ENCODE measurements at places on chromosomes 6 and 20. TPM values are rescaled to one million over a fixed set of nuclear protein-coding genes. Genes with fewer than 3 reads are reported as not detected.

GRCh38 chr6:82980086-82980485 is 85.6 kb downstream of the UBE3D start:
- DNase-seq = no peak

DNA sequence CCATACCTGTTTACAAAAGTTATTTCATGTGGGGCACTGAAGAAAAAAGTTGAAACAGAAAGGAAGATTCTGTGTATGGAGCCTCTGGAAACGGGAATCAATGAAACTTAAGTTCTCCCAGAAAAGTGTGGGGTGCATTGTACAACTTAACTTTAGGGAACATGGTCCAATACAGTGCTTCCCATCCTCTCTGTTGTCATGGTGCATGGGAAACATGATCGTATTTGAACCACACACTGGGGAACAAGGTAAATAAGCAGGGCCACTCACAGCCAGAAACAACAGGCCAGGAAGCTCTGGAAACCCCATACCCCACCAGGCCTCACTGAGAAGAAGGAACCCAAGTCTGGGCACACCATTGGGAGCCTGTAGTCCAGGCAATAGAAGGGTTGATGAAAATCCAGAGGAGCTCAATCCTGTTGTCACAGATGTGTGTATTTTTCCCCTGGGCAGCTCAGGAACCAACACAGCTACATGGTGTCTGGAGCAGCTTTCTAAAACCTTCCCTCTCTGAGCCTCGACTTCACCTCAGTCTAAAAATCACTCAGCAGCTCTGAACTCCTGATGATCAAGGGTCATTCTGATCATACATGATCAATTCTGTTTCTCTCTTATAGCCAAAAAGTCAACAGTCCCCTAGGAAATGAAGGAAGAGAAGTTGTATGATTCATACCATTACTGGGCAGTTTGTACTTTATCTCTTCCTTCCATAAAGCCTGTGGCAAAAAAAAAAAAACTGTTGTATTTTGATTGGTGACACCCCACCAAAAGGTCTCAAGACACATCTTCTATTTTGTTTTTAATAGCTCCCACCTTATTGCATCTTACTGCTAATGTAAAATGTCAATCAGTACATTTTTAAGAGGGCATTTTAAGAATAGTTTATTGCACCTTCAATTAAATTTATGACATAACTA is 198.5 kb upstream of the TAB2 start:
- DNase-seq = no peak

GRCh38 chr20:24951536-24952083 is 2.5 kb downstream of the CST7 start:
- DNase-seq = no peak

DNA sequence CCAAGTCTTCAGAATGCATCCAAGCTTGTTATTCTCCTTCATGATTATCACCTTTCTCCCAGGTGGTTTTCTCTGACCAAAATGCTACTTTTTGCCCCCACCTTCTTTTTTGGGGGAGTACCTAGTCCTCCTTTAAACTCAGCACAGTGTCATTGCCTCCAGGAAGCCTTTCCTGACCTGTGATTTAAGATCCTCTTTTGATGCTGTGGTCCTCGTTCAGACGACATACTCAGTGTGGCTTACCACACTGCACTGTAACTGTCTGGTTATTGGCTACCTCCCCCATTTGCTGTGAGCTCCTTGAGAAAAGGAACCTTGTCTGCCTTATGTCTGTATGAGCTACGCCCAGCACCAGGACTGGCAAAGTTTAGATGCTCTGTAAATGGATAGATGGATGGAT is 14.6 kb downstream of the SAYSD1 start:
- no peak for DNase-seq

DNA sequence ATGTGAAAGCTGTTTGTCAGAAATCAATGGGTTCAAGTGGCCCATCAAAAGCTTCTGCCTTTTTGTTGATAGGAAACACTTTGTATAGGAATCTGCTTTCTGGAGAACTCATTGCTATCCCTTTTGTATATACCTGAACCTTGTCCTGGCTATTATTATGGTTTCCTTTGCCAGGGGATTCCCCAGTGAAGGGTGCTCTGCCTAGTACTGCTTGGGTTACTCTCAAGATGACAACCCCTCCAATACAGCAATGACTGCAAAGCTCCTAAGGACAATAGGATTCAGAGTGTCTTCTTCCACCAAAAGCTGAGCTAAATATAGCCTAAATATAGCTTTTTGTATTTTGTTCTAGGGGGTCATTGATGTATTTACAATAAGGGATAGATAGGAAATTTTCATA is 54.0 kb upstream of the PTPRK start:
- DNase-seq = no peak

Gene MUCL3
- not detected for polyA plus RNA-seq

DNA sequence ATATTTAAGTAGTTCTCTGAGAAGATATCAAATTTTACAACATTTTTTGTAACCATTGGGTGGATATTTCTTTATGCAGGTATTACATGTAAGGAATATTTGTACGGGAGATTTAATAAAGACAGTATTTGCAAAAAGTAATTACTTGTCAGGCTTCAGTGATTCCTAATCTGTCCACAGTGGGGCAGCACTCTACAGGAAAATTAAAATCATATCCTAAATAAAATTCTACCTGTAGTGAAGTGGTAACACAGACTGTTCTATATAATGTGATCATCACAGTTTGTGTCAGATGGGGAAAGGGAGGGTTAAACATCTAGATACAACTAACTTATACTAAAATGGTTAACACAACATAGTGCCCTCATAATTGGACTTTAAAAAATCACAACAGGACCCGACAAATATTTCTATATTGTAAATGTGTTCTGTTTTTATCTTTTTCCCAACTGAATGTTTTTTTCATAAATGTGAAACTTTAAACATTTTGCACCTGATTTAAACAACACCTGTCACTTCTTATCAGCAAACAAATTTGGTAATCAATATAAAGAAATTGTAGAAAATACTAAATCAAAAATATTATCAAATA is 145.6 kb upstream of the MANEA start:
- DNase-seq = peak; percentile 24

Data from naive thymus-derived CD4-positive, alpha-beta T cell (primary cell).